ENCODE measurements at places on chromosomes 1 and 21.

GRCh38 chr1:239819096-239819495 lies 272.6 kb upstream of the FMN2 start:
- DNase-seq, result peak; percentile 19

DNA sequence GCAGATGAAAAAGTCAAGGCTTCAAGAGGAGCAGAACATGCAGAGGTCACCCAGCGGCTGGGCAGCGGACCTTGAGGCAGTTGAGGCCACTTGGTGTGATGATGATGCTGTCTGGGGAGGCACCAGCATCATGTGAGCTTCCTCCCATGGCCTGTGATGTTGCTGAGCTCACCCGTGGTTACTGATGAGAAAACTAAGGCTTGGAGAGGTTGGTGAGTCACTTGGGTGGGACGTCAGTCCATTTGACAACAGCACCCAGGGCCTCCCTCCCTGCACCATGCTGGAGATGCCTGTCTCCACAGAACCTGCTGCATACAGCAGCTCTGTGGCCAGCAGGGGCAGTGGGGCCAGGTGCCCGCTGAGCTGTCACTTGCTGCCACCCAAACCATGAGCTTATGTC lies 146.8 kb downstream of the NPHP4 start:
- no peak for DNase-seq

DNA sequence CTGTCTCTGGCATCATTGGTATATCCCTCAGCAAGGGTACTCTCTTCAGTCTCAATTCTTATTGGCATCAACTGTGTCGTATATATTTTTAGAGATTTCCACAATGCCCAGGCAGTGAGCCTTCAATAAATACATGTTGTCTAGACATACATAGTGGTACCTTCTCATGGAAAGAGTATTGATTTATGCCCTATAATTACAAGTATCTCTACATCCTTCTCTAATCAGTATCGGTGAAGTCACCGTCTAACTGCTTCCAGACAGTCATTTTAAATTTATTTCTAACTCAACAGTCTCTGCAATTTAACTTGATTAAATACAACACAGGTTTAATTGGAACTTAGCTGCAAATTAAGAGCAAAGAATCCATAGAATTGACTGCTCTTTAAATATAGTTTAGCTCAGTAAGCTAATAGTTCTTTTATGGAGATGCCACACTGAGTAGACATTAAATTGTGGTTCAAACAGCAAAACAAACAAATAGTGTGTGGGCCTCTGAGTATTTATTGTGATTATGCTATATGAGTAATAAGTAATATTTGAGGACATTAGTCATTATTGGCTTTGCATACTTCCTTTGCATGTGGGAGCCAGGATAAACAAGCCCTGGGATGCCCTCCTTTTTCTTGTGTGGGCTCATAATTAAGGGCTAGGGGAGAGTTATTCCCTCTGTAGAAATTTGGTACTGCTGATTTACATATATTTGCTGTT lies 126.9 kb upstream of the DUSP10 start:
- no peak for DNase-seq

- DNase-seq, result no peak
Observed at GRCh38 chr1:76949503-76949902, 82.2 kb downstream of the ST6GALNAC5 start.

DNA sequence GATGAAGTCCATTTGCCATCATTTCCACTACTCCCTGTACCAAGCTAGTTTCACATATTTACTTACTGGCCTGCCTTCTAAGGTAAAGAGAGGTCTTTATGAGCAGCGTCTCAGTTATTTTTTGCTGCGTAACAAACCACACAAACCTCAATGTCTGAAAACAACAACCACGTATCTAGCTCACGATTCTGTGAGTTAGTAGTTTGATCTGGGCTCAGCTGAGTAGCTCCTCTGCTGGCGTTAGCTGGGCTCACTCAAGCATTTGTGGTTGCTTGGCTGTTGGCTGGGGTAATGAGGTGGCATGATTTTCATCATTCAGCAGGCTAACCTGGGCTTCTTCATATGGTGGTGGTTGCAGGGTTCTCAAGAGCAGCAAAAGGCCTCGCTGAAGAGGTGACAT lies 225.4 kb downstream of the FOXD2 start:
- DNase-seq, result no peak

DNA sequence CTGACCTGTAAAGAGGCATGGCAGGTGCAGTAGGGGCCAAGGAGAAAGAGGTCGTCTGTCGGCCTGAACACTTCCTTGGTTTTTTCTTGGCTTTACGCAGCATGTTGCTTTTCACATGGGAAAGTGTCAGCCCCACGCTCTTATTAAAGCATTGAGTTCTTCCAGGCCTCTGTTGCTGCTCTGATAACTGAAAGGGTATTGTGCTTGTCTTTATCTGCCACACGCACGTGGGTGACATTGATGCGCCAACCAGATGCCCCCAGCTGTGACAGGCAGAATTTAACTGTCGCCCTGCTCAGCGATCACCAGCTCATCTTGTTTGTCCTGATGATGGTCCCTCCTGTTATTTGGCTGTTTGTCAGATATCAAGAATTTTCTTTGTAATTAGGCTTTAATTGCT lies 76.5 kb downstream of the GALNT2 start:
- DNase-seq, result no peak

GRCh38 chr1:109249654-109250401 lies 489 bp downstream of the CELSR2 start:
- DNase-seq, result peak; percentile 43

- no peak for DNase-seq
Observed at GRCh38 chr1:29525941-29526340, 289.6 kb downstream of the PTPRU start.

GRCh38 chr1:227357927-227358302 lies 39.6 kb upstream of the CDC42BPA start:
- DNase-seq, result no peak

- DNase-seq, result peak; percentile 78
Observed at GRCh38 chr21:31530897-31531705, 128.4 kb upstream of the SOD1 start.

GRCh38 chr1:226875641-226876295 lies 5.4 kb downstream of the PSEN2 start:
- DNase-seq, result no peak

DNA sequence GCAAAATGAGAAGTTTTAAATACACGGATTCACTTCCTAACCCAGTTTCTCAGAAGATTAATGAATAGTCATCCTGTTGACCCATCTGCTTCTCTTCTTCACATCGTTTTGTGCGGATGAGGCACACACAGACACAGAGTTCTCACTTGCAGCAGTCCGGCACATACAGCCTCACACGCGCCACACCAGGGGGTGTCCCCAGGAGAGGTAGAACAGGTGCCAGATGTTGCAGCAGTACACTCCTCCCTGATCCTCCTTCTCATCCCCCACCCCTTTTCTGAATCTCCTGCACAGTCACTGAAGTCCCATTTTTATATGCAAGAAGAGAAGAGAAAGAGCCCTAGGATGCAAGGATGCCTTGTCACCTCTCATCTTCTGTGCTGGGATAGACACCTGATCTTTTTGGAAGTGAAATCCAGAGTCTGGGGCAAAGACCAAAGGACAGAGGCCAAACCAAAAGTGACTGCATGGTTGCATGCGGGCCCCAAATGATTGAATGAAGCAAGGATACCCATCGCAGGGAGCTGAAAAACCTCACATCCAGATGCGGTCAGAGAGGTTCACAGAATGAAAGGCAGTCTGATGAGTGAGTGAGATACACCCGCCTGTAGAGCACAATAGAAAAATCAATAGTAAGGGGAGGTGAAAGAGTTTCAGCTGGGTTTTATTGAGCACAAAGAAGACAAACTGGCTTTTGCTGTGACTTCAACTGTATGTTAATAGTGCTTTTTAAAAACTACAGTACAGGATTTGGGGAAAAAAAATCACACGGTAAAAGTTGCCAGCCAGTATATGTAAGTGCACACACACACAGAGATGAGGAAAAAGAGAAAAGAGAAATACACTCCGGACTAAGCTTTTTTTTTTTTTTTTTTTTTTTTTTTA lies 28.9 kb downstream of the PBX1 start:
- no peak for DNase-seq

DNA sequence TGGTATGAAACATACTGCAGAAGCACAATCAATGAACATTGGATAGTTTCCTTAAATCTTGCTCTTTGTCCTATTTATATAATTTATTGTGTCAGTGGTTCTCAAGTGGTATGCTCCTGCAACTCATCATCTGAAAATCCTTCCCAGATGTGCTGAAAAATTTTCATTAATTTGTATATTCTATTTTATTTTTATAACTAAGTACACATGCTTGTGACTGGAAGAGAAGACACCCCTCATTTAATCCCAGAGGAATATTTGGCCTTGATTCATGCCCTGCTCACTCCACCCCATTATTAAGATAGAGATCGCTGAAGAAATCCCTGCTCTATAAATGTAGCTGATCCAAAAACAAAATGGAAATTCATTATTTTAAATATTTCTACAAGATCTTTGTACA lies 870.5 kb upstream of the CXADR start:
- DNase-seq, result no peak

DNA sequence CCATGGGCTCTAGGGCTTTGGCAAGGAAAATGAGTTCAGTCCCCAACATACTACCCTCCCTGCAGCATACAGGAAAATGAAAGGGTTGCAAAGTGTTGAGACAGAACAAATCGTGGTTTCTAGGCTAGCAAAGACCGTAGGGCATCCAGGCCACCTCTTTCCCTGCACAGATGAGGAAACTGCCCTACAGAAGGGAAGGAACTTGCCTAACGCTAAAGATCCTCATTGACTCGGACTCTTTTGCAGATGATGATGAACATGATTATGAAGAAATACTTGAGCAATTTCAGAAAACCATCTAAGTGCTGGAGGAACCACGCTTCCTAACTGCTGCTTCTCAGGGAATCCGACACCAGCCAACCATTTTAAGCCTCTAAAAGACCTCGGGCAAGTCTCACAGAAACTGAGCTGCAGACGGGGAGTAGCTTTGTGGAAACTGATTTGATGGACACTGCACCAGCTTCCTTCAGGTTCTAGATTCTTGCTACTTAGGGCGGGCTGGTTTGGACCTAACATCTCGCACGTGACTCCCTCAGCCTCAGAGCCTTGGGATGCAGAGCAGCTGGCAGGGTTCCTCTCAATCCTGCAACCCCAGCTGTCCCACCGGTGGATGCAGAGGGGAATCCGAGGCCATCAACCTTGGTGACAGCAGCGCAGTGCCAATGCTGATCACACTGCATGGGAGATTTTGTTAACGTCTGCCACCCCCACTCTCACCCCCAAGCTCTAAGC lies 13.4 kb downstream of the THEMIS2 start:
- DNase-seq, result no peak

DNA sequence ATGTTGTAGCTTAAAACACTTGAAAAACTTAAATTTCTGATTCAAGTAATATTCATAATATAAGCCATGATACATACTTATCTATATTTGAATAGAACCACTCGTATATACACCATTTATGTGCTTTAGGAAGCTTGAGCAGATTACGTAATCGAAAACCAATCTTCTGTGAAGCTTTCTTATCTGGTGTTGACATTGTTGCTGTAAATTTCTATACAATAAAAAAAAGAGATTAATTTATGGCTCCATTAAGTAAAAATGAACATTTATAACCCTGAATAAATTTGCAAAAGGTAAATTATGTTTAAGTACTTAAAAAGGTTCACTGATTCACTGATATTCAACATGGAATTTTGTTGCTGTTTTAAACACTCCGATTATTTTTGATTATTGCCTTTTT lies 21.4 kb downstream of the LIN9 start:
- no peak for DNase-seq

DNA sequence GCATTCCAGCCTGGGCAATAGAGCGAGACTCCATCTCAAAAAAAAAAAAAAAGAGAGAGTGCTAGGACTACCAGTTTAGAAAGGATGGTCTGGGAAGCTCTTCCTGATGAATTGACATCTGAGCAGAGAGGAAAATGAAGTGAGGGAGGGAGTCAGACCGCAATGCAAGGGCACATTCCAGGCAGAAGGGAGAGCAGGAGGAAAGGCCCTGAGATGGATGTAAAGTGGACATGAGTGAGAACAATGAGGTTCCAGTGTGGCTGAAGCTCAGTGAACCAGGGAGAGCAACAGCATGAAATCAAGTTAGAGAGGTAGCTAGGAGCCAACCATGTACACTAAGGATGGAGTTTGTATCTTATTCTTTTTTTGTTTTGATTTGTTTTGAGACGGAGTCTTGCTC lies 55.9 kb upstream of the SPOCD1 start:
- DNase-seq, result no peak

DNA sequence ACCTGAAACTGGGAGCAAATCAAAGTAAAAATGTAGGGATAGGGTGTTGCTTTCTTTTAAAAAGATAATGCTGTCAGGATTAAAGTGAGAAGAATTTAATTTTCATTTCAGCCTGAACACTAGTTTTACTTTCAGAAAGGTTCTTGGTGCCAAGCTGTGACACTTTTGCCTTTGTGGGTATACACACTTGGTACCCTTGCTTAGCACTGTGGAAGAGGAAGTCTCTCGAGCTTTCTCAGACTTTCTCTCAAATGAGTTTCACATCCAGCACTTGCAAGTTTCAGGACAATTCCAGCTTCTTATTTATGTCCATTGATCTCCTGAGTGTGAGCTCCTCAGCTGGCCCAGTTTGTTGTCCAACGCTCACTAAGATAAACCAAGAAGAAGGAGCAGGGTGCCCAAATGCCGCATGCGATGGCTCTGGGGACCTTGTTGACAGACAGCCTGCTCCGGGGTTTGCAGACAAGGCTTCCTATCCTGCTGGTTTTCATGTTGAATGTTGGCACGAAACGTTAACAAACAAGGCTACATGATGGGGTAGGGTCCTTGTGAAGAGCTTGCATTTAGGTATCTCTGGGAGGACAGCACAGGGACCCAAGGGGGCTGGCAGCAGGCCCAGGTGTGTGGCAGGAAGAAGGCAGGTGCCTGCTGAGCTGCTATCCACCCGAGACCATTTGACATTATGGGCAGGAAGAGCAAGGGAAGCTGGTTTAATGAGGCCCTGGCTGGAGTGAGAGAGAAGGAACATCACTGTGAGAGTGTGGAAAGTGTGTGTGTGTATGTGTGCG lies 79.7 kb downstream of the POFUT2 start:
- DNase-seq, result no peak

DNA sequence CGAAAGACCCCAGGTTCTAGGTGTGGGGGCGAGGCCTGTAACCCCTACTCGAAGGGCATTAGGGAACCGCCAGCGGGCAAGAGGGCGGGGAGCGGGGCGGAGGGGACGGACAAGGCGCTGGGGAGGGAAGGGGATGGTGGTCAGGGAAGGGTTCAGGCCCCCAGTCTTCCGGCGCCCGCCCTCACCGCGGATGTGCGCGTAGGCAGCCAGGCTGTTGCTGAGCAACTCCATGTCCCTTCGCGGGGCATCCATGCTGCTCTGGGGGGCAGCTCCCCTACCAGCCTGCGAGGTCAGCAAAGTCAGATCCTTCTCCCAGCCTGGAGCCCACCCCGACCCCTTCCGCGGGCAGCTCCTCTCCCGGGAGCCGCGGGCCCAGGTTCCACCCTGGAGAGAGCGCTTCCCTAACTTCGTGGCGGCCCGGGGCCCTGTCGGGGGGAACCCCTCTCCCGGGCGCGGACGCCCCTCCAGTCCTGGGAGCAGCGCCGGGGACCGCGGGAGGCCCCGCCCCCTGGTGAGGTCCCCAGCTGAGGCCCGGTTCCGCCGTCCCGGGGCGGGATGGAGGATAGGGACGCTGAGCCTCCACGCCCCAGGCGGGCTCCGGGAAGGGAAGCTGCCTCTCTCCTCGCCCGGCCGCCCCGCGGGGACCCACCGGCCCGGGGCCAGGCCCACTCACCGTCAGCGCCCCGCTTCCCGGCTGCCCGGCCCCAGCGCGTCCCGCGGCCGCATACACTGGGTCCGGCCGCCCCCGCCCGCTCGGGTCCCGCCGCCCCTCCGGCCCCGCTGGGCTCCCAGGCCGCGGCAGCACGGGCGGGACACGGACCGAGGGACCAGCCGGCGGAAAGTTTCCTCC lies 434 bp downstream of the EVA1B start:
- no peak for DNase-seq

GRCh38 chr1:205936846-205937586 lies 6.2 kb downstream of the SLC26A9 start:
- no peak for DNase-seq

GRCh38 chr1:32496127-32496526 lies 31.3 kb downstream of the ZBTB8B start:
- DNase-seq, result no peak

All from T47D (cell line).